Hippocampal formation (tissue), 2 donors: ENCODE measurements at places on chromosomes 1 and 21.

GRCh38 chr1:209749205-209749604 is 6.6 kb upstream of the TRAF3IP3 start:
- no peak for DNase-seq

- DNase-seq, result no peak
These were observed 36.6 kb downstream of the HUNK start for GRCh38 chr21:31909153-31910073.

DNA sequence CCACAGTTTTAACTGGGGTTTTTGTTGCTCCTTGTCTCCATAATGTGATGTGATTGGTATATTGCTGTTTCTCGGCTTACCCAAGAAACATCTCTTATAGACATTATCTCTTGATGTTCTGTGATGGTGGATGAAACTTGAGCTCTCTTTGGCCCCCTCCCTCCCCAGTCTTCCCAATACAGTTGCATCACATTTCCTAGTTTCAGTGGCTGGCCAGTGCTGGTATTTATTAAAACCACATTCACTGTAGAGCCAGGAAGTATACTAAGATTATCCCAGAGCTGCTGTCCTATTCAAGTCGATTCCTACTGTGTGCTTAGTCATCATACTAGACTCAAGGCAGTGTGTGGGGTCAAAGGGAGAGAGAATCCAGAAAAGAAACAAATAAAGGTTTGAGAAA is 244.4 kb downstream of the KAZN start:
- DNase-seq, result no peak

GRCh38 chr1:175136246-175136645 is 56.3 kb downstream of the KIAA0040 start:
- no peak for DNase-seq

DNA sequence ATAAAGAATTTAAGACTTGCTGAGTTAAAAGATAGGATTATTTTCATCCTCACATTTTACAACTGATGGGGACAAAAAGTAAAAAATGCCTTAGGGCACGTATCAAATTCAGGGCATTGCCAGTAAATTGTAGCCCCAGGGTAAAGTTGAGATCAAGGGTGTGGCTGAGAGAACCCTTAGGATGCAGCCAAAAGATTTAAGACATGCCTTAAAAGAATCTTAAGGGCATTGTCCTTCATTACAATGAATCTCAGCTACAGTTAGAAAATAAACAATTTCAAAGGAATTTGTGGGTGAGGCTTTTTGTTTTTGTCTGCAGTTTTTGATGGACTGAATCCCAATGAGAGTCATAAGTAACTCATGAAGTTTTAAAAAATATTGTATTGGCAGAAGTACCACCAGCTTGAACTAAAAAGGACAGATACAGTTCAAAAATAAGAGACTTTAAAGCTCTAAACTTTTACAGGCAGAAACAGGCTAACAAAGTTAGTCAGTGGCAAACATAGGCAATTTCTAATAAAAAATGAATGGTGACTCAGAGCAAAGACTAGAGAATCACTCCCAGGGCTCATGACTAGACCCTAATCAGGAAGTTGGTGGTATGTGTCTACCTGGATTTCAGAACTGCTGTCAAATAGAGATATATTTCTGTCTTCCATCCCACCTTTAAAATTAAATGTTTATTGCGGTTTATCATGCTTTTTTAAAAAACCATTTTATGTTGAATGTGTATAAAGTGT is 165.1 kb upstream of the SNX7 start:
- no peak for DNase-seq

DNA sequence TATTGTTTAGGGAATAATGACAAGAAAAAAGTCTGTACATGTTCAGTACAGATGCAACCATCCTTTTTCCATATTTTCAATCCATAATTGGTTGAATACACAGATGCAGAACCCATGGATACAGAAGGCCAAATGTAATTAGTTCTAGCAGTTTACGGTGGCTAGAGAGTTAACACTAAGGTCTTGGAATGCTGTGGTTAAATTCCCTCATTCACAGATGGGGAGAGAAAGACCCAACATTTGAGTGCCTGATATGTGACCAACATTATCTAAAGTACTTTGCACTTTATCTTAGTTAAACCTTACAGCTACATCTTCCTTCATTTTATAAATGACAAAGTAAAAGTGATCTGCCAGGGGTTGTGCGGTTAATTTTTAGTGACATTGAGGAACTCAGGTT is 5.3 kb downstream of the SCMH1 start:
- DNase-seq, result no peak

DNA sequence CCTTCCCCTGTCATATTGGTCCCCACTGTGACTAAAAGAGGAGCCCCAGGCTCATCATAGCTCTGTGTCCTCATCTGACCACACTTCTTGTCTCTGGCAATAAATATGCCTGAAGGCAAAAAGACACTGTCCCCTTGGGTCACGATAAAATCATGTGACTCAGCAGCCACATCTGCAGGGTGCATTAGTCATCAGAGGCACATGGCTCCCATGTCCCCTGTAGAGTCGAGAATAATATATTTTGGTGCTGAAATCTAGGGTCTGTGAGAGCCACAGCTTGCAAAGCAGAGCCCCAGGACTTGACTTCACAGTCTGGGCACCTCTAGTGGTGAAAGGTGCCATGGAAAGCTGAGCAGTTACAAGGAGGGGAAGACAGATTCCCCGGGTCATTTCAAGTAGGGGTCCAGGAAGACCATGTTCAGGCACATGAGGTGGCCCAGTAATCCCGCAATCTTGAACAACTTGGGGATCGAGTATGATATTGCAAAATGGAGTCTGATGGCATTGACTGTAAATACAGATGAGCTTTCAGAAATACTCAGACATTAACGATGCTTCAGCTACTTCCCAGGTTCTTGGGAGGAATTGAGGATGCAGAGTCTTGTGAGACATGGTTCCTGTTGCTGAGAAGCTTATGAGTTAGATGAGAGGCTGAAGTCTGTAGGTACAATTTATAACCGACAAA is 68.6 kb downstream of the SLC35F3 start:
- no peak for DNase-seq

DNA sequence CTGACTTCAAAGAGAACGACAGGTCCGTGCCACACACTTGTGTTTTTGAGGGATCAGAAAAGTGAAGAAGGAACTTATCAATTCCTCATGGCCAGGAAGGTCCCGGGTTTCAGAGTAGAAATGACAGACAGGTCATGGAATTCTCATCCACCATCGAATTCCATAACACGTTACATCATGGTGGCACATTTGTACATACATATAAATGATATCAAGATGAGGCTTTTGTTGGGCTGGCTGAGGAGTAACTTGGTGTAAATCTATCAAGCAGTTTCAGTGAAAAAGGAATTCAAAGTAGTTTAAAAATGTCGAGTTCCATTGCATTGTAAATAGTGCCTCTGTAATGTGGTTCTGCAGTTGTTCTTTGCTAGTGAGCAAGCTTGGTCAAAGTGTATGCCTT is 22.9 kb upstream of the GNPAT start:
- no peak for DNase-seq

GRCh38 chr21:41875086-41875485 is 4.1 kb downstream of the PRDM15 start:
- DNase-seq, result no peak

DNA sequence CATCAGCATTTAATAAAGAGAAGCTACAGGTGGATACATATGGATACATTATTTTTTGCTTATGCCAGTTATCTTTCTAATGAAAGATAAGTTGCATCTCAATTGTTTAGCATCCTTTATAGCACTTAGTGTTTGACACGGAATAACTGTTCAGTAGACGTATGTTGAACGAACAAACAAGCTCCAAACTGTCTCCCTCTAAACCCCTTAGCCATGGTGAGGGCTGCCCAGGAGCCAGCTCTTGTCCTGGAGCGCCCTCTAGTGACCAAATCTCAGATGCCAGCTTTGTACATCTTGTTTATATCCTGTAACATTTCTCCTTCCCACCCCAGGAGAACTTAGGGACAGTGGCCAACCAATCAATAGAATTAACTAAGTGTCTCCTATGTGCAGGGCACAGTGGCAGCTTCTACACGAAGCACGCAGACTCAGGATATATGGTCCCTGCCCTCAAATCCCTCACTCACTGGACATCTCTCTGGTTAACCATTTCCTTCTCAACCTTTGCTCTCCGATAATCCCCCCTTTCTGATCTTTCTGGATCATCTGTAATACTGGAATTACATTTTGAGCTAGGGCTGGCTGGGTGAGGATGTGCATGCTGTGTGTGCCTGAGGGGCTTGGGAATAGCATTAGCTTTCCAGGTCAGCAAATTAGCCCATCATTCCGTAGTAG is 22.9 kb downstream of the KCNA10 start:
- peak; percentile 67 for DNase-seq

GRCh38 chr1:84715342-84716019 is 25.2 kb upstream of the SSX2IP start:
- DNase-seq, result no peak

DNA sequence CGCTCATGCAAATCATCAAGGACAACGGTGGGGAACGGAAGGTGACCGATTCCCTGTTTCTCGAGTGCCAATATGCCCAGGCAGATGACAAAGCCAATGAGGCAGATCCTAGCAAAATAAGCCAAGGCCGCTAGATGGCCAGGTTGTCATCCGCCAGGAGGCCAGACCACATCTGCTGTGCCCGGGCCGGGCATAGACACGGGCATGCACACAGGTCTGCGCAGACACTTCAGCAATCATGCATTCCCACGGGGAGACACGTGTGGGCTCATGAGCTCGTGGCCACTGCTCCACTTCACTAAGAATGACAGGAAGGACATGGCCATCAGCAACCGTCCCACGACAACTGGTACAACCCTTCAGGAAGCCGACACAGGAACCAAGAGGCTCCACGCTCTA is 23.4 kb downstream of the WDR4 start:
- no peak for DNase-seq

GRCh38 chr1:197399755-197400521 is 131.9 kb downstream of the CRB1 start:
- no peak for DNase-seq

GRCh38 chr21:35833388-35833787 is 226.9 kb downstream of the SETD4 start:
- DNase-seq, result no peak
